AG09319 (cell line): ENCODE measurements at places on chromosomes 4 and X.

DNA sequence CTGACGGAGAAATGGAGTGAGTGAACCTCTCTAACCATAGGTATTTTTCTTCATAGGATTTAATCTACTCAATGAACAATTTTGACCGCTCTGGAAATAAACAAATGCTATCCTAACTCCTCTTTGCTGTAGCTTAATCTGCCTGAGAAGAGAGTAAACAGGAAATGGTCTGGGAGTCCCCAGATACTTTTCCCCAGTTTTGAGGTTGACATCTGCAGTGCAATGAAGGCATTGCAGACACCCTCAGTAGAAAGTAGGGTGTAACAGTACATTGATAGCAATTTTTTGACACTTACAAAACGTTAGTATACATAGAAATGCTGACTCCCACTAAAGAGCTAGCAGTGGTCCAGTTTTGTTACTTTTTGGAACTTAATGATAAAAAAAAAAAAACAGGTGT is 495.9 kb upstream of the FAM241A start:
- DNase-seq: no peak

- no peak for DNase-seq
Observed at GRCh38 chrX:3771766-3772165, 58.3 kb upstream of the PRKX start.

GRCh38 chr4:182901337-182901736 is 15.8 kb downstream of the DCTD start:
- no peak for DNase-seq

- no peak for DNase-seq
Observed at GRCh38 chr4:157776930-157777528, 395.8 kb downstream of the GASK1B start.

GRCh38 chr4:155667568-155668511 is 1.2 kb downstream of the GUCY1A1 start:
- no peak for DNase-seq

DNA sequence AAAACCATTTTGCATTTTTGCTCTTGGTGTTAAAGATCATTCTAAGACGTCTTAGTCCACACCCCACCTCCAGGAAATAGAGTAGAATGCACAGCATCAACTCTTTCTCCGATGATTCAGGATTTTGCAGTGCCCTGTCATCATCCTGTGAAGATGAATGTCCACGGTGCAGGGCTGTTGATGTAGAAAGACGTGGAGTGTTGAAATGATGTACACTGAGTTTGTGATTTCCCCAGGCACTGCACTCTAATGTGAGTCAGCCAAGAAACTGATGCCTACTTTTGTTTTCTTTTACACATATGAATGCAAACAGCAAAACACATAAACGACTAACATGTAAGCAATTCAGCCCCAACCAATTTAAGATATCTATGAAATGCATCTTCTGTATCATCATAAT is 10.5 kb downstream of the LGI2 start:
- no peak for DNase-seq

DNA sequence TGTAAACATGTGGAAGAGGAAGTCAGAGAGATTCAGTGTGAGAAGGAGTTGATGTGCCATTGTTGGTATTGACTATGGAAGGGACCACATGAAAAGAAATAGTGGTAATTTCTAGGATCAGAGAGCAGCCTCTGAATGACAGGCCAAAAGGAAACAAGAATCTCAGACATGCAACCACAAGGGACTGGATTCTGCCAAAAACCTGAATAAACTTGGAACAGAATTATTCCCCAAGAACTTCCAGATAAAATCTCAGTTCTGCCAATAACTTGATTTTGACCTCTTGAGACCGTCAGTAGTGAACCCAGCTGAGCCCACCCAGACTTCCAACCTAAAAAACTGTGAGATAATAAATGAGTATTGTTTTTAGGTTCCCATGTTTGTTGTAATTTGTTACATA is 653.6 kb upstream of the NR3C2 start:
- DNase-seq: no peak

- DNase-seq: no peak
Observed at GRCh38 chr4:13097971-13098370, 386.2 kb downstream of the RAB28 start.
